ENCODE measurements at places on chromosomes 5 and 9.

DNA sequence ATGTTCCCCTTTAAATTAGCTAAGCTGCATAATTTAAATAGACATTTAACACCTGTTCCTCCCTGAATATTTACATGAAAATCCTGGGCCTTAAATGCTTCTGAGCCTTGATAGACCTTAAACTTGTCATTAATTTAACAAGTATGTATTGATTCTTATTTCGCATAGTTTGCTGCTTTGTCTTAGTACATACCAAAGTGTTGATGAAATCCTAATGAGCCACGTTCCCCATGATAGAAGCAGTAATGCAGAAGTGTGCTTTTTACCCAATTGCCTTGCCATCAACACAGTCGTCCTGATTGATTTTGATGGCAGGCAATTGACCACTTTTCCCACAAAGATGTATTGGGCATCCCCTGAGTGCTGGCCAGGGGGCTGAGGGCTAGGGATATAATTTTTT is 213.5 kb downstream of the SGCD start:
- no peak for DNase-seq

GRCh38 chr9:130197888-130198287 is 25.7 kb downstream of the NCS1 start:
- no peak for DNase-seq

- no peak for DNase-seq
Measured at GRCh38 chr9:91864380-91864779, 85.6 kb downstream of the ROR2 start.

DNA sequence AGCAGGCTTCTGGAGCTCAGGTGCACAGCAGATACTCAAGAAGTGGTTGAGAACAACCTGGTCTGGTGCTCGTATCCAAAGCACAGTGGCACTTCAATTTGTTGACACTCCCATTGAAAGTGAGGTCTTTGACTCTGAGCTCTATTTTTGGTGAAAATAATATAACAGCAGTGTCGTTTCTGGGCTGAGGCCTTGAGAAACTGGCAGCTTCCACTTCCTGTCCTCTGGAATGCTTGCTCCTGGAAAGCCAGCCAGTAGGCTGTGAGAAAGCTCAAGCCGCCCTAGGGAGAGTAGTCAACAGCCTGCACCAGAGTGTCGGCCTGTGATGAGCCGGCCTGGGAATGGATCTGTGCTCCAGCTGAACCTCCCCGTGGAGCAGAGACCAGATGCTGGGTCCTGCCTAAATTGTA is 6.8 kb upstream of the SUSD3 start:
- DNase-seq = no peak

DNA sequence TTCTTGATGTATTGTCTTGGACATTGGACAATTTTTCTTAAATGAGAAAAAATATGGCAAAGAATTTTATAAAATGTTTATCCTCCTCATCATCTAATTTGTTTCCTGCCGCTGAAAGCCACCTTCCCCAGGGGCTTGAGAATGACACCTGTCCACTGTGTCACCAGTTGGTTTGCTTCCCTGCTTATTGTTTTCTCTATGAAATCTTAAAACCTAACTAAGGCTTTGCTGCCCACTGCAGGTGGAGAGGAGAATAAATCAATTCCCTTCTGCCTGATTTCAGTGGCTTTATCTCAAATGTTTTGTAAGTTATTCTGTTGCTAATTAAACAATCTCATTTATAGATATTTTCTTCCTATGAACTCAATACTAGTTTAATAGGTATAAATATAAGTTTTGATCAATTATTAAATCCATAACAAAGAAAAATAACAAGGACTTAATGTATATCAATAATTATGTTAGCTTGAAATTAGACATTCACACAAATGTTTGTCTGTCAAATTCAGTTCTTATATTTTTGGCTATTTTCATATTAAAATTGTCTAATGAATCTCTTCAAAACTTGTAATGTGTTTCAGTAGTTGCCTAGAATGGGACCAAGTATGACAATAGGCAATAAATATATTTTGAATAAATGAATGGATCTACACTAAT is 822.5 kb downstream of the PTPRD start:
- DNase-seq = no peak

DNA sequence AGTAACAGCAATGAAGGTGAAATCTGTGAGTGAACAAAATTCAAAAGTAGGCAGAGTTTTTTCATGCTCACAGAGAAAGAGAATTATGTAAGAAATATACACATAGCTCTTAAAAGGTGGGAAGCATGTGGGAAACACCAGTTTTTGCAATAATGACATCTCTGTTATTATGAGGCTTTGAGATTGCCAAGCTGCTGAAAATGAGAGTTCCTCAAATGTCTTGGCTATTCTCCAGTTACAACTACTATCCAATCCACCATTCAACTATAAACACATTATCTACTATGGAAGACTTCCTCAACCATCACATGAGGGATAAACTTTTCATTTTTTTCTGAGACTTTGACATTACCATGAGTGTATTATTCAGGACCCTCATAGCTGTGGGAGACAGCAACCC is 420.8 kb upstream of the ACTBL2 start:
- no peak for DNase-seq

- no peak for DNase-seq
Measured at GRCh38 chr9:751137-752051, 90.1 kb upstream of the DMRT1 start.
